T-helper 2 cell (primary cell): ENCODE measurements at places on chromosomes 5 and 9.
A peak's percentile ranks its signal among the peaks of the same experiment; 100 is the strongest.

- DNase-seq, result no peak
Observed at GRCh38 chr5:35417040-35417439, 186.8 kb upstream of the PRLR start.

DNA sequence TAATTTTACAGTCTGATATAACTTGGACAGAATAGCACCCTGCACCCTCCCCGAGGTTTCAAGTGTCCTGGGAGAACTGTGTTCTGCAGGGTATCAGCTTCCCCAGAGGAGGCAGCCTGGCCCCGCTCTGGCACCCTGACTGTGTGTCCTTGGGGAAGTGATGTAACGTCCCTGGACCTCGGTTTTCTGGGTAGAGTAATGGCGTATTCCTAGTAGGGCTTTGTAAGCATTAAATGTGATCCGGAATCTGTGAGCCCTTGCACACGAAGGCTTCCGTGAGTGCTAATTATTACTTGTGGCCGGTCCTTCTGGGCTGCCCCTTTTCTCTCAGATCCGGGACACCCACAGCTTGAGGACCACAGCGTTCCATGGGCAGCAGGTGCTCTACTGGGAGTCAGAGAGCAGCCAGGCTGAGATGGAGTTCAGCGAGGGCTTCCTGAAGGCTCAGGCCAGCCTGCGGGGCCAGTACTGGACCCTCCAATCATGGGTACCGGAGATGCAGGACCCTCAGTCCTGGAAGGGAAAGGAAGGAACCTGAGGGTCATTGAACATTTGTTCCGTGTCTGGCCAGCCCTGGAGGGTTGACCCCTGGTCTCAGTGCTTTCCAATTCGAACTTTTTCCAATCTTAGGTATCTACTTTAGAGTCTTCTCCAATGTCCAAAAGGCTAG is 1.0 kb upstream of the CACFD1 start:
- DNase-seq, result no peak

DNA sequence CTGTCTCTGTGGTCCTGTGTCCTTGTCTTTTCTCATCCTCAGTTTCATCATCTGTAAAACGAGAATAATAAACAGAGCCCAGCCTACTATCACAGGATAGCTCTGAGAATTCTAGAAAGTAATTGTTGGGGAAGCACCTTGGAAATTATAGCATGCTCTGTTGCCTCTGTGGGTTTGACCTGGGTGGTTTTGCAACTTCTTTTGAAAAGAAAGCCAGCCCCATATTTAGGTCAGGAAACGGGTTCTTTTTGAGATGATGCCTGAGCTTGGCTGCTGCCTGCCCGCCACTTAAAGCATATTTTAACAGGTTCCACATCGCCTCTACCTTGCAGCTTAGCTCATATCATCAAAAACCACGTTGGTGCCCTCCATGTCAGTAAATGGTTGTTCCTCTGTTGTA is 111.1 kb downstream of the TLR4 start:
- DNase-seq, result no peak

DNA sequence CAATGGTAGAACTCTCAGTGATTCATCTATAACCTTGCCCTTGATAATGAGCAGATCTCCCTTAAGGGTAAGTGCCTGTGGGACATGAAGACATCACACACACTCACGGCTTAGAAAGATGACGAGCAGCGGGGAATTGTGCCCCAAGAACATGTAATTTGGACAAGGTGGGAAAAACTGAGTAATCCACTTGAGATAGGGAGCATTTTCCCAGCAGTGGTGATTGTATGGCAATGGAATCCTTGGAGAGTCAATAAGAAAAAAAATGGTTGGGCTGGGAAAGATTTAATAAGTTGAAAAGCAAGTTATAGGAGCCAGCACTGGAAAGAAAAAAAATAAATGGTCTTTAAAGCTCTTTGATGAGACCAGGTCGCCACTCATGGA is 193.1 kb downstream of the GLIS3 start:
- no peak for DNase-seq

- DNase-seq, result peak; percentile 71
Observed at GRCh38 chr5:53095931-53096525, 13.5 kb downstream of the MOCS2 start.

DNA sequence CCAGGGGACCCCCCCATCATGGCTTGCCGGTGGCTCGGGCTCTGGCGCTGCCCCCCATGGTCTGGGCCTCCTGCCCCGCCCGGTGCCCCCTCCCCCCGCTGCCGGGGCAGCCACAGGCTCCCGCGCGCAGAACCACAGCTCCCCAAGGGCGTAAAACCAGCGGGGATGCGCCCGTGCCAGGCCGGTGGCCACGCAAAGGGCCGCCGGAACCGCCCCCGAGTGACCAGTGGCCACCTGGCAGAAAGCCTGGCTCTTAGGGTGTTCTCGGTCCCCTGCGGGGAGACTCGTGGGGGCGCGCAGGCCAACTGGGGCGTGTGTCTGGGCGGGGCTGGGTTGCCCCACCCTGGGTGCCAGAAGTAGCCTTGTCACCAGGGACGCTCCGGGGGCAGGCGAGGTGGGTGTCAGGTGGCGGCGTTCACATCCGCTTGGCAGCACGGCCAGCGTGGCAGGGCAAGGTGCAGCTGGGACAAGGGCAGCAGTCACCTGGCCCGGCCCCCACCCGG is 515 bp upstream of the AGPAT2 start:
- DNase-seq, result no peak

DNA sequence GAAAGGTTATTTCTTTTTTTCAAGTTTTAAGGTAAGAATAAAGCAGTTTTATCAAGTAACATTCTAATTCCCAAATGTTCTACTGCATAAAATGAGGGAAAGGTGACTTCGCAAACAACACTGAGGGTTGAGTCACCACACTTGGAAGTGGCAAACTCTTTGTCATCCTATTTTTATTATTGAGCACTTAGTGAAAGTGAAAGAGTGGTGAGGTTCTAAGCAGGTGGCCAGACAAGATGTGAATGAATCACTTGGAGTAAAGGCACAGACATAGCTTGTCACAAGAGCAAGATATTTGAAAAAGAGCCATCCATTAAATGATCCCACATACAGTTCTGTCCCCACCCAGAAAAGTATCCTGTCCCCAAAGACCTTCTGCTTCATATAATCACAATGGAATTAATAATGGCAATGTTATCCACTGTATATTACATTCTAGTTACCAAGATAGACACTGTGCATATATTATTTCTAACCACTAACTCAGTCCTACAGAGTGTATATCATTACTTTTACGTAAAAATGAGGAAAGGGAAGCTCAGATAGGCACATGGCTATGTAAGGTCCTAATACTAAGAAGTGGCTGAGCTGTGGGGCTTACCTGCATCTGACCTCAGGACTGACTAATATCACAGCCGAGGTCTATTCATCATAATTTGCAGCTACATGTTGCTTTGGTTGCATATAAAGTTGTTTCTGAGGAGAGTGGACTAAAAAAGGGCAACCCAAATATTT is 730.4 kb upstream of the MEF2C start:
- DNase-seq, result no peak

- no peak for DNase-seq
Observed at GRCh38 chr9:111316796-111317195, 13.2 kb downstream of the OR2K2 start.

DNA sequence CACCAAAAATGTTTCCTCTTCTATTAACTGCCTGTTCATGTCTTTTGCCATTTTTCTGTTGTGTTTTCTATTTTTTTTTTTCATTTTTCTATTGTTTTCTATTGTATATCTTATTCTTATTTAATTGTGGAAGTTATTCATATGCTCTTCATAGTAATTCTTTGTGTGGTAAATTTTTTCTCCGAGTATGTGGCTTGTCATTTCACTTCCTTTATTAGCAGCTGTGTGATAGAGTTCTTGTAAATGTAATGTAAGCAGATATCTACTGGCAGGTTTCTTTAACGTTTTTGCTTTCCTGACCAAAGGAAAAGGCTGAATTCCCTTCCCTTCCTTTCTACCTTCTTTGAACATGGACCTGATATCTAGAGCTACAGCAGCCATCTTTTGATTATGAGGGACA is 5.8 kb upstream of the PLPP1 start:
- no peak for DNase-seq

DNA sequence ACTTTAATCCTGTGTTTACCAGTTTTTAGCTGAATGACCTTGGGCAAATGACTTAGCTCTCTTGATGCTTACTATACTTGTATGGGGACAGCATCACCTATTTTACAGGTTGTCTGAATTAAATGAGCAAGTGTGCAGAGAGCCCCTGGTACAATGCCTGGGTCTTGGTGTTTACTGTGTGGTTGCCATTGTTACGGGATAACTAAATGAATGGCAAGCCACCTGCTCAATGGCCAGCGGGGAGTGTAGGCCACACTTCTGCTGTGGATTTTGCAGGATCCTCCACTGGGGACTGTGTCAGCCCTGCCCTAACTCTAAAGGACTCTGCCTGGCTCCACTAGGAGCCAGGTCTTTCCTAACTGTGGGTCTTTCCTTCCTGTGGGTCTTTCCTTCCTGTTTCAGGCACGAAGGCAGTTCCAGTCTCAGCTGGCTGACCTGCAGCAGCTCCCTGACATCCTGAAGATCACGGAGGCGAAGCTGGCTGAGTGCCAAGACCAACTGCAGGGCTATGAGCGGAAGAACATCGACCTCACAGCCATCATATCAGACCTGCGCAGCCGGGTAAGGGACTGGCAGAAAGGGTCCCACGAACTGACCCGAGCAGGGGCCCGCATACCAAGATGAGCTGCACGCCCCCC is 10.3 kb upstream of the GLE1 start:
- DNase-seq, result no peak
